ENCODE measurements at places on chromosomes 7 and 10.

- DNase-seq: no peak
These were observed 102.1 kb downstream of the OSBPL3 start for GRCh38 chr7:24877790-24878311.

DNA sequence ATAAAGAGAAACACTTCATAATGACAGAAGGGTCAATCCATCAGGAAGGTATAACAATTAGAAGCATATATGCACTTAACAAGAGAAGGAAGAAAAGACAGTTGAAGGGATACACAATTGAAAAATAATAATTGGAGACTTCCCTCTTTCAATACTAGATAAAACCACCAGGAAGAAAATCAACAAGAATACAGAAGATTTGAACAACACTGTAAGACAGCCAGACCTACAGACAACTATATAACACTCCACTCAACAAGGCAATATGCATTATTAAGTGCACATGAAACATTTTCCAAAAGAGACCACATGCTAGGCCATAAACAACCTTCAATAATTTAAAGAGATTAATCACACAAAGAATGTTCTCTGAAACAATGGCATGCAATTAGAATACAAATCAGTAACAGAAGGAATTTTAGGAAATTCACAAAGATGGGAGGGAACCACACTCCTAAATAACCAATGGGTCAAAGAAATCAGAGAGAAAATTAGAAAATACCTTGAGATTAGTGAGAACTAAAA is 35.1 kb downstream of the ZNF438 start:
- no peak for DNase-seq

- no peak for DNase-seq
These were observed 16.2 kb upstream of the MACC1 start for GRCh38 chr7:20233362-20233761.

DNA sequence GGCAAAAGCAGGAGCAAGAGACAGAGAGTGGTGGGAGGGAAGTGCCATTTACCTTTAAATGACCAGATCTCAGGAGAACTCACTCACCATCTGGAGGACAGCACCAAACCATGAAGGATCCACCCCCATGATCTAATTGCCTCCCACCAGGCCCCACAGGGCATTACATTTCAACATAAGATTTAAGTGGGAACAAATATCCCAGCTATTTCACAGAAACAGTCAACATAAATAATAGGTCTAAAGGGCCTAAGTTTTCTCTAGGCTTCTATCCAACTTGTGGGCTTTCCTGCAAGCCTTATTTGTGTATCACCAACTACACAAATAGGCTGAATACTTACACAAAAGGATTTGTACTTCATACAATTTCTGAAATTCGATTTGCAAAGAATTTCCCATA is 196.8 kb upstream of the POT1 start:
- no peak for DNase-seq

GRCh38 chr10:103040418-103040817 is 122.3 kb downstream of the CNNM2 start:
- DNase-seq: no peak

DNA sequence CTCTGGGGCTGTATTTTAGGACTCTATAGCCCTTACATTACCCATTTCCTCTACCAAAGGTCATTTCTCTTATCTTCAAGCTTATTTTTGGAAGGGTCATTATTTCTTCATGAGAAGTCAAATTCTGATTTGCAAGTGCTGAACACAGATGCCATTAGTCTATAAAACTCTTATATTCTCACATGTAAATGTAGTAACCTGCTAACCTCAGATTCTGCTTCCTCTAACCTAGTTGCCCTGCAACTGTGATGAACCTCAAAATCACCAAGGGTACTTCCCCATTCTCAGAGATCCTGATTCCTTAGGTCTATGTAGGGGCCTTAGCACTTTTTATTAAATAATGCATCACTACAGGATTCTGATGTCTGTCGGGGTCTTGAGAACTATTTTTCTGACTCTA is 6.3 kb downstream of the FAS start:
- DNase-seq: no peak

- no peak for DNase-seq
These were observed 94.3 kb upstream of the DNAAF5 start for GRCh38 chr7:631964-632830.

- DNase-seq: no peak
These were observed 27.4 kb upstream of the RASGEF1A start for GRCh38 chr10:43294241-43294658.

DNA sequence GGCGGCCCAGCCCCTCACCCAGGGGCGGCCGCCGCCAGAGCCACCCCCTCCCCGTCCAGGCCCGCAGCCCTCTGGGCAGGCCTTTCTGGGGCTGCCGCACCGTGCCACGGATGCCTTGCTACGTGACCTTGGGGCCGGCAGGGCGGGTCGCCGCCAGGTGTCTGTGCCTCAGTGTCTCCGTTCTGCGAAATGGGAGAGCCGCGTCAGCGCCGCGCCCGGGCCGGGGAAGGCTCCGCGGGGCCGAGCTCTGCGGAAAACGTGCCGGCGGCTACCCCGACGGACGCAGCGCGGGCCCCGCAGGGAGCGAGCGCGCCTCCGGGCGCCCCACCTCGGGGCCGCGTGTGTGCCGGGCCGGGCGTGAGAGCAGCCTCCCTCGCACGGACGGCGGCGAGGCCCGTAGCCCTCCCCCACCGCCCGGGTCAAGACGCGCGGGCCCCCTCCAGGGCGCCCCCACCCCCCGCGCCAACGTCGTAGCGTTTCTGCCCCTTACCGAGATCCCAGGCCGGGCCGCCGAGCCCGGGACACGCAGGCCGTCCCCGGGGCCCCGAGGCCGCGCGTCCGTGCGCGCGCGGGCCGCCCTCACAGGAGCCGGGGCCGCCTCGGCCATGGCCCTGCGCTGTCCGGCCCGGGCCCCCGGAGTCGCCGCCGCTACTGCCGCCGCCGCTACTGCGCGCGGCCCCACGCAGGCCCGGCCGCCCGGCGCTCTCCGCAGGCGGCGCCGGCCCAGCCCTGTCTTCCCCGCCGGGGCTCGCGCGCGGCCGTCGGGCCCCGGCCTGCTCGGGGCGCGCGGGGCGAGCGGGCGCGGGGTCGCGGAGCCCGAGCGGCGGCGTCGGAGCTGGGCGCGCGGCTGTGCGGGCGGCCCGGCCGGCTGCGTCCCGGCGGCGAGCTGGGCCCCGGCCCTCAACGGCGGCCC is 1.1 kb downstream of the ZNF777 start:
- no peak for DNase-seq

Data from right renal cortex interstitium (tissue), 3 donors.